ENCODE measurements at places on chromosomes 16 and 17.

DNA sequence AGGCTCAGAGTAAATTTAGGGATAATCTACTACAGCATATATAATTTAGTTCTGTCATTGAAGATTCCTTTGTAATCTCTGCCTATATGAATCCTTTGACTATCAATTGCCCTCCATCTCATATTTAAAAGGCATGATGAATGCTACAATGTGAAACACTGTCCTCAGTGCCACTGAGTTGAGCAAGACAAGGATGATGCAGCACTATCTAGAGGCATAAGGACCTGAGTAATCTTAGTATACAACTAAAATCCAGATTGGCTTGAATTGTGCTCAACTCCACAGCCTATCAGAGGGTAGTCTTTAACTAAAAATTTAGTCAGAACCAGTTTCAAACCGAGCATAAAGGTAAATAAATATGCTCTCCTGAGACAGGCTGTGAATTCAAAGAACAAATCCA, 11.6 kb upstream of the STRADA start:
- no peak overlapping the region for H3K27ac ChIP-seq
- H3K4me1 ChIP-seq = peaks cover 27% of the 10 kb centered on the region
- no peaks in the 10 kb centered on the region for H3K27me3 ChIP-seq
- no peak overlapping the region for H3K4me3 ChIP-seq
- H3K36me3 ChIP-seq = peaks cover 60% of the 10 kb centered on the region

DNA sequence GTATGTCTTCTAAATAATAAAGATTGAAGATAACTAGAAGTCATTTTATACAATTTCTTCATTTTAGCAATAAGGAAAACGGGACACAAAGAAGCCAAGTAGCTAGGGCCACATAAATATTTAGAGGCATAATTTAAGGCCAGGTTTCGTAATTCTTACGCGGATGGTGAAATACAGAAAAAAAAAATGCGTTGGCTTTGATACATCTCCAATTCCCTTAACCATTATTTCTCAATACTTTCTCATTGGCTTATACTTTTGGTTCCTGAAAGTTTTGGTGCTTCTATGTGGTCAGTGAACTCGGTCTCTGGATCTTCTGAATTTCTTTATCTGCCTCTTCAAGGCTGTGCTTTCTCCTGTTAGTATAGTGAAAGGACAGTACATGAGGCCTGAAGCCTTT, 888.1 kb downstream of the KCNJ2 start:
- H3K27ac ChIP-seq = no peak overlapping the region
- no peaks in the 10 kb centered on the region for H3K36me3 ChIP-seq
- no peak overlapping the region for H3K4me3 ChIP-seq
- H3K27me3 ChIP-seq = no peaks in the 10 kb centered on the region
- no peaks in the 10 kb centered on the region for H3K4me1 ChIP-seq

DNA sequence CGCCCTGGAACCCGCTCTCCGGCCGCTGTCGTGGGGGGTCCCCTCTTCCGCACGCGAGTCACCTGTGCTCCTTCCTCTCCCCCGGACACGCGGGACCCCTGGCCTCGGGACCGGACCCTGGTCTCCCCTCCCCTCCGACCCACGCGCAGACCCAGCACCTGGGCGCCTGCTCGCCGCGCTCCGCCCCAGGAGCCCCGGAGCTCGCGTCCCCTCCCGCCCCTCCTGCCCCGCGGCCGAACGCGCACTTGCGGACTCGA, 762 bp downstream of the RAB40B start:
- peaks cover 9% of the 10 kb centered on the region for H3K27me3 ChIP-seq
- H3K4me3 ChIP-seq = peak overlapping the region; percentile 40
- H3K4me1 ChIP-seq = no peaks in the 10 kb centered on the region
- no peak overlapping the region for H3K27ac ChIP-seq

DNA sequence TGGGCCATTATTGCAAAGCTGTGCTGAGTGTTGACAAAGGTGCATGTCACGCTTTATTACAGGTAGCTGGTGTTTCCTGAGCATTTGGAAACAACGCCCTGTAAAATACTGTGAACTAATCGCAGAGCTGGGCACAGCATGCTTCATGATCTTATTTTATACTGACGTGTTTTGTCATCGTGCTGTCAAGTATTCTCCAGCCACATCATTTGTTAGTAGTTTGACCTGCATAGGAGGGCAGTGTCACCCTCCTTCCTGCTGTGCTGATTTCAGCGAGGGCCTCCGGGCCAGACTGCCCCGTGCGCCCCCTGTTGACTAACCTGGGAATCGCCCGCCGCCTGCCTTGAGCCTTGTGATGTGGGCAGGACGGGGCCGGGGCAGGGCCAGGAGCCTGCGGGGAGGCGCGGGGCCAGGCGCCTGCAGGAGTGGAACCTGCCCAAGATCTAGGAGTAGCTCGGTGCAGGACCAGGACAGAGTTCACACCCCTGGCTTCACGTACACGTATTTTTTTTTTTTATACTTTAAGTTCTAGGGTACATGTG, 820.7 kb downstream of the KCNJ18 start:
- DNase-seq = no peak
- H3K4me1 ChIP-seq = no peaks in the 10 kb centered on the region
- H3K27me3 ChIP-seq = no peaks in the 10 kb centered on the region
- no peaks in the 10 kb centered on the region for H3K36me3 ChIP-seq
- no peak overlapping the region for H3K4me3 ChIP-seq
- H3K27ac ChIP-seq = no peak overlapping the region

DNA sequence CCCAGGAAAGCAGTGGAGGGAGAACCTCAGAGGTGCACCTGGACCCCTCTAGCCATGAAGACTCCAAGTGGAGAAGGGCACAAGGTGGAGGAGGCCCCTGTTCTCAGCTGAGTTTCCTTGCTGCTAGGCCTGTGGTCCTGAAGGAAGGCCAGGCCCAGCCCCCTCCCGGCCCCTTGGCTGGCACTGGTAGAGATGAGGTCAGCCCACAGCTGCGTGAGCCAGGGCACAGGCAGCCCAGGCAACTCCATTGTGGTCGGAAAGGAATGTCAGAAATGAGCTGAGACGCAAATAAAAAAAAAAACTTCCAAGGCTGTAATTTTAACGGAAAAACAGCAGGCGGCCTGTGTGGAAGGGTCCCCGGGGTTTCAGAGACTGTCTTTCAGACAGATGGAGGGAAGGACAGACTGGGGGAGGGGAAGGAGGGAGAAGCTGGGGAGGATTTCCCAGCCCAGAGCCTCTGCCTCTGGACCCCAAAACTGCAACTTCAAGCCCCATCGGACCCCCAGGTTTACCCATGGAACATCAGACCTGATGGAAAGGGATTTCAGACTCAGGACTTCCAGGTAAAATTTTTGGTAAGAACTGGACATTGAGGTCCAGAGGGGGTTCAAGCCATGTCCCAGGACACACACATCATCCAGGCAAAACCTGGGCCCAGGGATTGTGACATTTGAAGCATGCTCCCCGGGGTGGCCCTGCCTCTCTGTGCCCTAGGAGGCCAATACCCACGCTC, 25.6 kb upstream of the MRPS23 start:
- peak; percentile 74 for DNase-seq
- no peak overlapping the region for H3K4me3 ChIP-seq
- H3K4me1 ChIP-seq = peaks cover 63% of the 10 kb centered on the region
- no peaks in the 10 kb centered on the region for H3K27me3 ChIP-seq
- no peaks in the 10 kb centered on the region for H3K36me3 ChIP-seq
- H3K27ac ChIP-seq = no peak overlapping the region

DNA sequence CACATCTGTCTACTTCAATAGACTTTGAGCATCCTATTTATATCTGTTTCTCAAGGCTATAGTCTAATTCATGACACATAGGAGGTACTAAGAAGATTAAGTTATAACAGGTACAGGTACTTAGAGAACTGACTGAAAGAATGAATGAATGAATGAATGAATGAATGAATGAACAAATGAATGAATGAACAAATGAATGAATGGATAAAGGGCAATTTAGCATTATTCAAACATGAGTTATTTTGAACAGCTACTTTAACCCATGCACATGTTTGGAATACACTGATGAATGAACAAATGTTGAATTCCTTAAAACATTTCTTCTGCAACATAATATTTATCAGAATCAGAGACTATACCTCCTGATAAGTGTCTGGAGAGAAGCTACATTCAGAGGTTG, 1165.6 kb upstream of the CDH8 start:
- no peaks in the 10 kb centered on the region for H3K4me1 ChIP-seq
- H3K27me3 ChIP-seq = no peaks in the 10 kb centered on the region
- no peak overlapping the region for H3K4me3 ChIP-seq

- no peak overlapping the region for H3K4me3 ChIP-seq
- DNase-seq = no peak
- no peaks in the 10 kb centered on the region for H3K36me3 ChIP-seq
- H3K27me3 ChIP-seq = no peaks in the 10 kb centered on the region
- H3K4me1 ChIP-seq = no peaks in the 10 kb centered on the region
Observed at GRCh38 chr17:13428611-13429042, 173.1 kb downstream of the HS3ST3A1 start.

DNA sequence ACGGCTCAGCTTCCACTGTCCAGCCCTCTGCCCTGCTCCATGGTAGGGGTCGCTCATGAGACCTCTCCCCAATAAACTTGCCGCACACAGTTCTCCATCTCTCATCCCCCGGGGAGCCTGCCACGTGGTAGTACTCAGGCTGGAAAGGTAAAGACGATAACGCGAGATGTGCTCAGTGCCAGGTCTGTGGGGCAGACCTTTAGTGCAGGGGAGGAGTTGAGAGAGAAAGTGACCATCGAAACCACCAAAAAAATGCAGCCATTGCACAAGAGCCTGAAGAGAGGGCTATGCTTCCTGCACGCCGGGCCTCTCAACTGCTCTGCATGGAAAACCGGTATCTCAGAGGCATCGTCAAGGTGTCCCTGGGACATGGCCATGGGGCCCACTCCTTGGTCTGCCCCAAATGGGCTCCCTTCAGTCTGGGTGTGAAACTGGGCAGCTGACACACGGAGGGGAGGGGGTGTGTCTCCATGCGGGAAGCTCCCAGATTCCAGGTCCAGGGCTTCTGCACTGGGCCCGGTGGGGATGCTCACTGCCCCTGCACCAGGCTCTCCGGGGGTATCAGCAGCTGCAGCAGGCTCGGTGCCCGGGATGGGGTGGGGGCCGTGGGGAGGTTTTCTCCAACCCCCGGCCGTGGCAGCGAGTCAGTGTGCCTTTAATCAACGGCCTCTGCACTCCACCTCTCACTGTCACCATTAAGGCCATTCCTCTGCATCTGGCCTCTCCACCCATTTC, 4.7 kb upstream of the AANAT start:
- no peak overlapping the region for H3K4me3 ChIP-seq
- no peak overlapping the region for H3K27ac ChIP-seq
- H3K4me1 ChIP-seq = peaks cover 2% of the 10 kb centered on the region
- H3K36me3 ChIP-seq = no peaks in the 10 kb centered on the region

DNA sequence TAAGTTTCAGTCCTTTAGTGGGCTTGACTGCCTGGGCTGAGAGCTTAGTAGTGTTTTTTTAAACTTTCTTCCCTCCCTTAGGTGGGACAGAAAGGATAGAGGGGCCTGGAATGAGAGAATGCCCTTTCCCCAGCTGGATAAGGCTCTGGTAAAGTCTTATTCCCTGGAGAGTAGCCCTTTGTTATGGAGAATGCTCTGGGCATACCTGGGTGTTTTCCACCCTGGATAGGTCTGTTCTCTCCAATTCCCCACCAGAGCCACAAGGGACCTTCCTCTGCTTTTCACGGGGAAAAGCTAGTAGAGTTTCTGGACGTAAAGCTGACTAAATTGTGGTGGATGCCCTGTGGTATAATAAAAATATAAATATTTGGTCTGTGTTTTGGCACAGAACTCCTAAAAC, 164.1 kb downstream of the HS3ST4 start:
- H3K4me1 ChIP-seq = no peaks in the 10 kb centered on the region
- H3K27ac ChIP-seq = no peak overlapping the region
- H3K27me3 ChIP-seq = peaks cover 8% of the 10 kb centered on the region
- no peak for DNase-seq
- H3K4me3 ChIP-seq = no peak overlapping the region

DNA sequence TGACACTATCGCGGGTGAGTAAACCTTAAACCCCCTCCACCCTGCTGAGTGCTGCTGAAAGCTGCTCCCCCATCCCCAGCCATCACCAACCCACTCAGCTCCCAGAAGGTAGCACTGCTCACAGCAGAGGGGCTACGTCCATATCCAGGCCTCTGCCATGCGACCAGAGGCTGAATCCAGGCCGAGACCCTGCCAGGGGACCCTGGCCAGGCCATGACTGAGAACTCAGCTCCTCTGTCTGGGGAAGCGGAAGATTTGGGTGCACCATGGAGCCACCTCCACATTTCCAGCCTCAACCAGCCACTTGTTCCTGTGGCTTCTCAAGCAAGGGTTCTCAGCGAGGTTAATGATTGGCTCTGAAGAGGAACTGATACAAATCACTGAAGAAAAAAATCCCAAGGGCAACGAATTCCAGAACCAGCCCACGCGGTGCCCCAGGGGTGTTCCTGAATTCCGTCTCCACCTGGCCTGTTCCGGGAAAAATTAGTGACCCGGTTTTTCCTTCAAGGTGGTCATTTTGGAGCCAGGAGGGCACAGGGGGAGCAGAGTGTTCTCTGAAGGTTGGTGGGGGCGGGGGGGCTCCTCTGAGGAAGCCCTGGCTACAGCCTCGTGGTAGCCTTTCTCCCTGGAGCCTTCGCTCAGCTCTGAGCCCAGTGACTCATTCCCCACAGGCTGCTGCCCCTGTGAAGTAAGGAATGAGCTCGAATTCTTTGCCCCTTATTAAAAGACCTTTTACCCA, 9.3 kb upstream of the SLC16A5 start:
- H3K4me1 ChIP-seq = peaks cover 20% of the 10 kb centered on the region
- no peak overlapping the region for H3K4me3 ChIP-seq
- no peak overlapping the region for H3K27ac ChIP-seq

GRCh38 chr16:68529931-68530701, 9.0 kb upstream of the ZFP90 start:
- peak; percentile 77 for DNase-seq
- H3K36me3 ChIP-seq = peaks cover 2% of the 10 kb centered on the region
- H3K27me3 ChIP-seq = no peaks in the 10 kb centered on the region
- H3K27ac ChIP-seq = no peak overlapping the region
- peaks cover 13% of the 10 kb centered on the region for H3K4me1 ChIP-seq

Data from common myeloid progenitor, CD34-positive (primary cell).